NCI-H1930 (cell line): ENCODE measurements at places on chromosomes 3 and 15.

DNA sequence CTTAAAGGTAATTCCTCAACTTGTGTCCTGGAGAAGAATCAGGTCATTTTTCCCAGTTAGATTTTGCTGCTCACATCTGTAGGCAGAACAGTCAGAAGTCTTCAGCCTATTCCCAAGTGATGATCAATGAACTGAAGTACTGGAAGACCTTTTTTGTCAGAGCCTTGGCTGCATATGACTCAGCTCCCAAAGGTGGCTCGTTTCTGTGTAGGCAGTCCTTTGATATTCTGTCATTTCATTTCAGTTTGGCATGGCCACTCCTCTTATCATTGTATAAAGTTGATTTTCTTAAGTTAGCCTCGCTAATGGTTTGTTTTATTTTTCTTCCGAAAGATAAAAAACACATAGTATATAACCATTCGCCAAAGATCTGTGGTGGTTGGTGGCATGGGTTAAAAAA, 90.7 kb downstream of the KLHL25 start:
- DNase-seq: no peak

DNA sequence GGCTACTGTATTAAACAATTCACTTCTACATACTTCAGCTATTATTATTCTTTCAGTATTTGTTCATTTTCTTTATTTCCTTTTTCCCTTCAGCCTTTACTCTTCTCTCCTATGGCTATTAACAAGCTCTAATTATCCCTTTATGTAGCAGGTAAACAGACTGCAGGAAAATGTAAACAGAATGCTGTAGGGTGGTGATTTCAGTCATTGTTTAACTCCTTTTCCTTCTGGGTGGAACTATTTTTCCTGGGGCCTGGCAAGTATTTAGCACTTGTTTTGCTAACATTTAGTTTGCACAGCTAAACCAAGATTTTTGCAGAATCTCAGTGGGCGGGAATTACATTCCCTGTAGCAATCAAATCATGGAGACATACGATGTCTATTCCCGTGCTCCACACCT, 14.4 kb downstream of the RARB start:
- peak; percentile 2 for DNase-seq

- no peak for DNase-seq
Observed at GRCh38 chr3:52490939-52491526, 4.1 kb upstream of the STAB1 start.

DNA sequence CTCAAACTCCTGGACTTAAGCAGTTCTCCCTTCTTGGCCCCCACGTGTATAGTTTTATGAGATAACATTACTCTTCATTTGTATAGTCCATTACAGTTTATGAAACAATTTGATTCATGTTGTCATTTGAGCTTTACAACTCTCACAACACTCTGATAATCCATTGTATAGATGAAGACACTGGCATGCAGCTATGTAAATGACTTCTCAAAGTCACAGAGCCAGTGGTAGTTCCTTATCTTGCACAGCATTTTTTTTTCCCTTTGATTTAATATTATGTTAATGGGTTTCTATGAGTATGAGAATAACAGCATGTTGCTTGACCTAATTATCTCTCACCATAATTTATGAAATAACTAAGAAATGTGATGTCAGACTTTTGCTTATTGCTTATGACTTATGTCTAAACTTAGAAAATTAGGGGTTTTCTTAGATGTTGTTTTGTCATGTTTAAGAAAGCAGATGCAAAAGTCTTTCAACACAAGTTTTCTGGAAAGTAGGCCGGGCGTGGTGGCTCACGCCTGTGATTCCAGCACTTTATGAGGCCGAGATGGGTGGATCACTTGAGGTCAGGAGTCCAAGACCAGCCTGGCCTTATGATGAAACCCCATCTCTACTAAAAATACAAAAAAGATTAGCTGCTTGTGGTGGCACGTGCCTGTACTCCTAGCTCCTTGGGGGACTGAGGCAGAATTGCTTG, 13.3 kb downstream of the VPS8 start:
- no peak for DNase-seq

DNA sequence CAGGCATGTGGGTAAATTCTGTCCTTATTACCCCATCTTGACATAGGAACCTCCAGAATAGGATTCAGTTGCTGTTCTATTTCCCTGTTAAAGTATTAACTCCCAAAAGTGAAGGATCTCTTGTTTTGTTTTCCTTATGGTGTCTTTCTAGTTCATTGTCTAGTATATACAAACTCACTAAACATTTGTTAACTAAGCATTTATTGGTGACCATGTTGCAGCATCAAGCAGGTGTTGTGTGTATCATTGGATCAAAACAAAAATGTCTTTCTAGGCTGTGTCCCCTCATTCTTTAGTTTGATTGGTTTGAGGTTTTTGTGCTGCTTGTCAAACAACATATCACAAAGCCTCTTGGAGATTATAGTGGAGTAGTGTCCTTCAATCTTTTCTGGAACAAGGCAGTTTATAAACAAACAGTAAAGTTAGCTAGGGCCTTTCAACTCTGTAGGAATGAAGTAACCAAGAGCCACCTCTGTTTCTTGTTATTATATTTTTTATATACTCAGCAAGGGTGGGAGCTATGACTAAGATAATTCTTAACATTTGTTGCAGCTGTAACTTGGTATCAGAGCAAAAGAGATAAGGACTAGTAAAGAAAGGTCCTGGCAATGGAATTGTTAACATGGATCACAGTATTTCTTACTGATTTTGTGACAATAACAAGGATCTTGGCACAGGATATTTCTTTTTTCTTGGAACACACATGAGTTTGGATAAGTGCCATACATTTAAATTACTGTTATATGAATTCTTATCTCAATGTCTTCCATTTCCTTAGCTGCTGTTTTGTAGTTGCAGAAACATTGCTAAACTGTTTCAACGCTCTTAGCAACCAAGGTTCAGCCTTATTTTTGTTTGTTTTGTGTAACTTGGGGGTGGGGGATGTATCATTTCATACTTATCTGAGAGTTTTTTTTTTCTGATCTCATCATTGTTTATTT, 49.3 kb downstream of the TMOD3 start:
- DNase-seq: no peak

- no peak for DNase-seq
Observed at GRCh38 chr15:66603301-66604179, 37.7 kb upstream of the LCTL start.

GRCh38 chr15:90055182-90055581, 47.1 kb downstream of the IDH2 start:
- DNase-seq: no peak

DNA sequence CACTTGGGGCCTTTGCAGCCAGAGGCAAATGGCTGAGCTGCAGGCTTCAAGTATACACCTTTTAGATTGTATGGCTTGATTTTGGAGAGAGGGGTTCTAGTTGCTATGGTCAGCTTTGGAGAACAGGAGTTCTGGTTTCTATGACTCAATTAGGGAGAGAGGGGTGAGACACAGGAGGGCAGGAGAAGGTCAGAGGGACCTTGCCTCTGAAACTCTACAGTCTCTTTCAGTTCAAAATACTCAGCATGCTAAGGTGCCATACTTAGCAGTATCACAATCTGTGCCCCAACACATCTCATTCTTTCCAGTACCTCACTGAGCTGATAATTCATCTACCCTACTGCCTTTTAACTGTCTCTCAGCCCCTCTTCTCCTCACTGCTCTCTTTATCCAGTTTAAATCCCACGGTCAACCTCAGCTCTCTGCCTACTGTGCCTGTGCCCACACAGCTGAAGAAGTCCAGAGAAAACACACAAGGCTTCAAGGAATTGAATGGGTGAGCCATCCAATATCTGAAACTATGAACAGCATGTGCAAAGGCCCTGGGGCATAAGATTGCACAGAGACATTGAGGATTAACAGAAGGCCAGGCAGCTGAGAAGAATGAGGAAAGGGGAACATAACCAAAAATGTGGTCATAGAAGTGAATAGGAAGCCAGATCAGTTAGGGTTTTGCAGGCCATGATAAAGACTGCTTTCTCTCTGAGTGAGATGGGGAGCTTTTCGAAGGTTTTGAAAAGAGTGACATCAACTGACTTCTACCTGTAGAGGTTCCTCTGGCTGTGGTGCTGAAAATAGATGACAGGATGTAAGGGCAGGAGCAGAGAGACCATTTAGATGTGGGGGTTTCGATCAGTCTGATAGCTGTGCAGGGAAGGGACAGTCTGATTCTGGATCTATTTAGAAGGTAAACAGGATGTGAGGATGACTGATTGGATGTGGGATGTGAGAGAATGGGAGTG, 54.5 kb upstream of the C3orf80 start:
- no peak for DNase-seq

DNA sequence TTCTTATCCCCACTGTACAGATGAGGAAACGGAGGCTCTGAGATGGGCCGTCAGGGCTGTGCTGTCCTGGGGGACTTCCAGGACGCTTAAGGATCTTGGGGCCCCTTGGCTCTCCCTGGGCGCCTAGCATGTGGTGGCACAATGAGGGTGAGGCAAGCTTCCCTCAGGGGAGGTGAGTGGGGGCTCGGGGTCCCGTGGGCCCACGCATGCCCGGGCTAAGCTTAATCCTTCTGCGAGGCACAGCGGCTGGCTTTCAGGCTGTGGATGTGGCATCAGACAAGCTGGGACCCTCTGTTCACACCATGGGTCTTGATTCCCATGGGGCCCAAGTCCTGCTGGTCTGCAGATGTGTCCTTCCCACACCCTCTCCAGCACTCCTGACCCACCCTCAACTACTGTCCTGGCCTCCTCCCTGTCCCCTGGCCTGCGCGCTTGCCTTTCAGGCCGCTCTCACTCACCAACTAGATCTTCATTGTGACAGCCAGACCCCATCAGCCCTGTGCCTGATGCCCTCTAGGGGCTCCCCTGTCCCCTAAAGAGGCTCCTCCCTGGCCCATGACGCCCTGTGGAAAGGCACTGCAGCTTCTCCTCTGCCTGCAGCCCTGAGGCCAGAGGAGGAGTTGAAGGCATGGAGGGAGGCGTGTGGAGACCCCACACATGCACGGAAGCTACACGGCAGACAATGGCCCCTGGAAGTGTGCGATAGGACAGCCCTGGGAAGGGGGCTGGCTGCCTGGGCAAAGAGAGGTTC, 11.3 kb downstream of the DUSP7 start:
- no peak for DNase-seq

DNA sequence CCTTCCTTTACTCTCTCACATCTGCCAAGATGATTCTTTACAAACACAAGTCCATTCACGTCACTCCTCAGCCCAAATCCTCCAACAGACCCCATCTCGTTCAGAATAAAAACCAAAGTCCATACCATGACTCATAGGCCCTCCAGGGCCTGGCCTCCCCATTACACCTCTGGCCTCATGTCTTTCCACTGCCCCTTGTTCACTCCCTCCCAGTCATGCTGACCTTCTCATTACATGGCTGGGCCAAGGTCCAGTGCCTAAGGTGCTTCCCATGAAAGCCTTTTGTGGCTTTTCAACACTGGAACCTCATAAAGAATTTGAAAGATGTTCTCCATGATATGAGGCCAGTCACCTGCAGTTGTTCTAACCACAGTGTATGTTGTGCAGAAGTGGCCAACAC, 44.5 kb downstream of the NEK10 start:
- DNase-seq: no peak
